ENCODE measurements at places on chromosomes 7 and 10. TPM values are rescaled to one million over a fixed set of nuclear protein-coding genes. Genes with fewer than 3 reads are reported as not detected.

CALML5 gene
- 36.7 TPM for total RNA-seq

HOXA10 gene
- total RNA-seq: not detected

MRC1 gene
- total RNA-seq: not detected

WDFY4 gene
- total RNA-seq: not detected

All from airway epithelial cell (primary cell).